Activated CD8-positive, alpha-beta memory T cell treated with anti-CD3 and anti-CD28 coated beads, Interleukin-2, amount 10 ng/mL, durations not matched to agents 7 days and 5 days (primary cell): ENCODE measurements at places on chromosomes 12 and 14.

- no peak for DNase-seq
- H3K27me3 ChIP-seq, result no peaks in the 10 kb centered on the region
- H3K4me3 ChIP-seq, result no peak overlapping the region
- H3K4me1 ChIP-seq, result peaks cover 2% of the 10 kb centered on the region
- no peaks in the 10 kb centered on the region for H3K36me3 ChIP-seq
- H3K27ac ChIP-seq, result no peak overlapping the region
Observed at GRCh38 chr12:64170024-64170423, 52.1 kb downstream of the KICS2 start.

GRCh38 chr12:117097159-117097558, 2.1 kb downstream of the TESC start:
- H3K4me1 ChIP-seq, result peaks cover 27% of the 10 kb centered on the region
- peaks cover 20% of the 10 kb centered on the region for H3K27me3 ChIP-seq
- no peak for DNase-seq
- peaks cover 1% of the 10 kb centered on the region for H3K36me3 ChIP-seq

- peaks cover 5% of the 10 kb centered on the region for H3K36me3 ChIP-seq
- H3K4me1 ChIP-seq, result peaks cover 3% of the 10 kb centered on the region
- no peaks in the 10 kb centered on the region for H3K27me3 ChIP-seq
- no peak overlapping the region for H3K27ac ChIP-seq
- H3K4me3 ChIP-seq, result no peak overlapping the region
- no peak for DNase-seq
Observed at GRCh38 chr12:92546635-92547348, 156.0 kb upstream of the PLEKHG7 start.

DNA sequence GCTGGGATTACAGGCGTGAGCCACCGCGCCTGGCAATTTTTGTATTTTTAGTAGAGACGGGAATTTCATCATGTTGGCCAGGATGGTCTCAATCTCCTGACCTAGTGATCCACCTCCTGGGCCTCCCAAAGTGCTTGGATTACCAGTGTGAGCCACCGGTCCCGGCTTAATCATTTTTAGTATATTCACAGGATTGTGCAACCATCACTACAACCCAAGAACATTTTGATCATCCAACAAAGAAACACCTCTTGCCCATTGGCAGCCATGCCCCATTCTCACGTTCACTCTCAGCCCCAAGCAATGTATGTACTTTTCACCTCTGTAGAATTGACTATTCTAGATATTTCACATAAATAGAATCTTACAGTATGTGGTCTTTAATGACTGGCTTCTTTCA, 19.9 kb downstream of the SP1 start:
- H3K27me3 ChIP-seq, result no peaks in the 10 kb centered on the region
- H3K4me3 ChIP-seq, result no peak overlapping the region
- DNase-seq, result no peak
- no peak overlapping the region for H3K27ac ChIP-seq

DNA sequence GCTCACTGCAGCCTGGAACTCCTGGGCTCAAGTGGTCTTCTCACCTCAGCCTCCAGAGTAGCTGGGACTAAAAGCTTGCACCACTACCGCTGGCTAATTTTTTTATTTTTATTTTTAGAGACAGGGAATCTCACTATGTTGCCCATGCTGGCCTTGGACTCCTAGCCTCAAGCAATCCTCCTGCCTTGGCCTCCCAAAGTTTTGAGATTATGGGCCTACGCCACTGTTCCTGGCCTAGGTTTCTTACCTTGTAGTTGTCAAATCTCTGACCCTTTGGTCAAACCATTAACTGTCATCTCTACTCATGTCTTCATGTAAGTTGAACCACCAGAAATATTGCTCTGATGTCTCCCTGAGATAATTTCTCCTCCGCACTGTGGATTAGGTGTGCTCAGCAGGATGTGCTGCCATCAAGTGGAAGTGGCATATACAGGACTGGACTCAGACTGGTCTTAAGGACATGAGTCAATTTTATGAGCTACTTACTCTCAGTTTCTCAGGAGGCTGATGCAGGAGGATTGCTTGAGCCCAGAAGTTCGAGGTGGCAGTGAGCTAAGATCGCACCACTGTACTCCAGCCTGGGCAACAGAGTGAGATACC, 28.5 kb downstream of the ACTR6 start:
- no peaks in the 10 kb centered on the region for H3K27me3 ChIP-seq
- no peak overlapping the region for H3K27ac ChIP-seq
- no peak for DNase-seq
- H3K4me3 ChIP-seq, result no peak overlapping the region

DNA sequence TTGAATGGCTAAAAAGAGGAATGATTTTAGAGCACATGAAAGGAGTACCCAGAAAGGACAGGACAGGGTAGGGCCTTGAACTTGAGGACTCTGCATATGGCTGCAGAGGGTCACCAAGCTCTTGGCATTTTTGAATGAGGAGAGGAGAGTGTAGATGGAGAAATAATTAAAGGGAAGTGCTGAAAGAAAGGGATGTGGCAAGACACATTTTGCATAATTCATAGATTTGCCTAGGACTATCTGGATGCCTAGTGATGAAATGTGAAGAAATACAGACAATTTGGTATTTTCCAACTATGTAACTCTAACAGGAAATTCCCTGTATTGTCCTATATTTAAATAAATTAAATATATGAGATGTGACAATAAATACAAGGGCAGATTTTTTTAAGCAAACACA, 27.5 kb upstream of the MDM1 start:
- H3K36me3 ChIP-seq, result peaks cover 2% of the 10 kb centered on the region
- no peak overlapping the region for H3K27ac ChIP-seq
- no peak overlapping the region for H3K4me3 ChIP-seq
- H3K27me3 ChIP-seq, result no peaks in the 10 kb centered on the region

DNA sequence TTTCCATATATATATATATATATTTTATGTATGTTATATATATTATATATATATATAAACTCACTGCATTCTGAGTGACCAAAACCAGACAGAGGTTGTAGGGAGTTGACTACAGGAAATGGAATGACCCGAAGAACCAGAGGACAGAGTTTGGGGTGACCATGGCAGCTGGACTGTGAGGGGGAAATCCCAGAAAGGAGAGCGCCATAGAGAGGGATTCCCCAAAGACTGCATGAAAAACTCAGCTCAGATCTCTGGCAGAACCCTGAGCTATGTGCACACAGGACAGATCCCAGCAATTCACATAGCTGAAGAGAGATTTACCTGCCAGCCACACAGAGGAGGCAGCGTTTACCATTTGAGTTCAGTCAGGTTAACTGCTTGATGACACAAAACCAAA, 19.7 kb upstream of the INF2 start:
- H3K4me1 ChIP-seq, result peaks cover 23% of the 10 kb centered on the region
- no peak for DNase-seq
- no peak overlapping the region for H3K27ac ChIP-seq
- H3K27me3 ChIP-seq, result peaks cover 28% of the 10 kb centered on the region
- H3K4me3 ChIP-seq, result no peak overlapping the region

DNA sequence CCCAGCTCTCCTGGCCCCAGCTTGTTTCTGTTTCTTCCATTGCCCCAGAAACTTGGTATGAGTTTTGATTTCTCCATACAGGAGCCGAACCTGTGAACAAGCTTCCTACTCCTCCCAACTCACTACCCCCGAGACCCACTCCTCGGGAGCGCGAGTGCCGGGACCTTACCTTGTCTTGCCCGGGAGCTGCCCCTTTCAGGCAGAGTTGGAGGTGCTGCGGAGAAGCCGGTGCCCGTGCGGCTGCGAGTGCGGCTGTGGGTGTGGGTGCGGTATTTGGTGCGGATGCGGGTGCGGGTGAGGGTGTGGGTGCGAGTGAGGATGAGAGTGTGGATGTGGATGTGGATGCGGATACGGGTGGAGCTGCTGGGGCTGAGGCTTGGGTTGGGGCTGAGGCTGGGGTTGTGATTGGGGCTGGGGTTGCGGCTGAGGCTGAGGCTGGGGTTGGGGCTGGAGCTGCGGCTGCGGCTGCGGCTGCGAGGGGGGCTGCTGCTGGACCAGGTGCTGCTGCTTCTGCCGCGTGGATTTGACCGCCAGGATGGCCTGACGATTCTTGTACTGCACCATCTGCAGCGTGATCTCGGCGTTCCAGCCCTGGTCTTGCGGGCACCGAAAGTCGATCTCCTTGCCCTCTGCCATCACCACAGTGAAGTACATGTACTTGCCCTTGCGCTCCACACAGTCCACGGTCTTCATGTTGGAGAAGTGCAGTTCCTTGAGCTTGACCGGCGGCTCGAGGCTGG, 1.1 kb downstream of the PHLDA1 start:
- peak overlapping the region; percentile 97 for H3K27ac ChIP-seq
- peak; percentile 78 for DNase-seq
- peaks cover 47% of the 10 kb centered on the region for H3K36me3 ChIP-seq
- H3K4me1 ChIP-seq, result peaks cover 63% of the 10 kb centered on the region

- no peak for DNase-seq
- H3K27me3 ChIP-seq, result no peaks in the 10 kb centered on the region
- H3K36me3 ChIP-seq, result peaks cover 1% of the 10 kb centered on the region
- H3K27ac ChIP-seq, result peak overlapping the region; percentile 78
- no peak overlapping the region for H3K4me3 ChIP-seq
Observed at GRCh38 chr14:91889477-91890211, 22.3 kb upstream of the TC2N start.

DNA sequence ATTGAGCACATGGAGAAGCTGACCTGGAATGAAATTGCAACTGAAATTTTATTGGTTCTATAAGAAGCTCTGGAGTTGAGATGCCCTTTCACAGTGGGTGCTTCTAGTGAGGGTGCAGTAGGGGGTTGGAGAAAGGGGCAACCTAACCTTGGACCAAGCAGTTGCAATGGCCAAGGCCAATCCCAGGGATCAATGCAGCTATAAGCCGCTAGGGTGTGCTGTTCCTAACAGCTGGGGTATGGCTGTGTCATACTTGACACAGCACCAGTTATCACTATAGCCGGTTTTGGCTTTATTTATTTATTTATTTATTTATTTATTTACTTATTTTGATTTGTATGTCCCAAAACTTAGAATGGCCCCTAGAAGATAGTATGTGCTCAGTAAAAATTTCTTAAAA, 505.9 kb downstream of the FLRT2 start:
- no peaks in the 10 kb centered on the region for H3K4me1 ChIP-seq
- no peaks in the 10 kb centered on the region for H3K27me3 ChIP-seq

GRCh38 chr12:95851606-95852005, 7.1 kb upstream of the SNRPF start:
- H3K36me3 ChIP-seq, result no peaks in the 10 kb centered on the region
- no peak overlapping the region for H3K27ac ChIP-seq
- H3K4me3 ChIP-seq, result no peak overlapping the region
- peaks cover 14% of the 10 kb centered on the region for H3K4me1 ChIP-seq

DNA sequence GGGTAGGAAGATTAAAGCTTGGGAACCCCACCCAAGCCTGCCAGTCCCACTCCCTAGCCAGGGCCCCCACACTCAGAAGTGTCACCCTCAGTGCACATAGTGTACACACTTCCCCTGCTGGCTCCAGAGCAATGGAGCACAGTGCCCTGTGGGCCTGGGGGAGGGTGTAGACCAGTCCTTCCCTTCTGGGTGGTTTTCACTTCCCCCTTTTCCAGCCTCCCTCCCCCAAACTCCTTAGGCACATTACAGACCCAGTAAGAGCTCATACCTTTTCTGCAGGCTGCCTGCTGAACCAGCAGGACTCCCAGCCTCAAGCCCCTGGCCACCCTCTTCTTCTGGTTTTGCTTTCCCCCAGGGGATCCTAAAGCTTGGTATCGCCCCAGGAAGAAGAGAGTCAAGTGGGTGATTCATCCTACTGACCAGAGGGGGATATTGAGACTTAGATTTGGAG, at the start of gene ZNF385A:
ZNF385A (minus strand) TSS at position 143 of the 451 bp plus-strand sequence. CDS start 219 bp downstream, outside the sequence.
- H3K4me3 ChIP-seq, result no peak within 1 kb of the TSS
- no peak within 1 kb of the TSS for H3K27ac ChIP-seq
- no peaks in the 10 kb centered on the region for H3K27me3 ChIP-seq
- DNase-seq, result no peak

DNA sequence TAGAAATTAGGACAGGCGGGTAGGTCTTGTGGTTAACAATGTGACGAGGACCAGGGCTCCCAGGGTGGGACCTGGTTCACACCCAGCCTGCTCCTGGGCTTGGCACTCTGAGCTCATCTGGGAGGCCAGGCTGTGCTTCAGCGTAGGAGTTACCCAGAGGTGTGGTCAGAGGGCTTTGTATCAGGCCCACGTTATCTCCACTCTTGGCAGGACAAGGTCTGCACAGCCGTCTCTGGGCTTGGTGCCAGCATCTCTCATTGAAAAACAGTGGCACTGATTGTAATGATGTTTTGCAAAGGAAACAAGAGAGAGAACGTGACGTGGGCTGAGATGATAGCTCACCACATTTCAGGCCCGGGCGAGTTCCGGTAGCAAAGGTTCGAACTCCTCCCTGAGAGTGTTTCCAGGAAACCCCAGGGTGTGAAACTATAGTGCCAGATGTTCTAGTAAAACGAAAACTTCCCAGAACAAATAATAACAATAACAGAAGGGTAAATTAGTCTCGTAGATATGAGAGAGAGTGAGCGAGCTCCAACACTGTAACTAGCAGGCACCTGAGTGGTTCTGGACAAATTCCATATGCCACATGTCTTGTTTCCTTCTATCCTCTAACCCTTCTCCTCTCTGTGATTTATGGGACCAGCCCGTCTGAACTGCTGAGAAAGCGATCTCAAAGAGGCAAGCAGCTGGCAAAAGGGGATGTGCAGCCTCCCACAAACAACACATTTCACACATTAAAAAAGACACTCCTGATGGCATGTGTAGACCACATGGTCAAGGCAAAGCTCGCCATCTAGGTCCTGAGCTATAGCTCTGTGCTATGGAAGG, 227.3 kb downstream of the KTN1 start:
- H3K36me3 ChIP-seq, result peaks cover 15% of the 10 kb centered on the region
- peaks cover 45% of the 10 kb centered on the region for H3K4me1 ChIP-seq
- peak overlapping the region; percentile 83 for H3K27ac ChIP-seq
- no peaks in the 10 kb centered on the region for H3K27me3 ChIP-seq
- H3K4me3 ChIP-seq, result no peak overlapping the region
- peak; percentile 82 for DNase-seq

GRCh38 chr12:4056910-4057845, 184.0 kb upstream of the PARP11 start:
- H3K36me3 ChIP-seq, result peaks cover 2% of the 10 kb centered on the region
- H3K27me3 ChIP-seq, result peaks cover 3% of the 10 kb centered on the region
- no peak for DNase-seq
- H3K27ac ChIP-seq, result no peak overlapping the region
- H3K4me3 ChIP-seq, result no peak overlapping the region
- peaks cover 13% of the 10 kb centered on the region for H3K4me1 ChIP-seq

DNA sequence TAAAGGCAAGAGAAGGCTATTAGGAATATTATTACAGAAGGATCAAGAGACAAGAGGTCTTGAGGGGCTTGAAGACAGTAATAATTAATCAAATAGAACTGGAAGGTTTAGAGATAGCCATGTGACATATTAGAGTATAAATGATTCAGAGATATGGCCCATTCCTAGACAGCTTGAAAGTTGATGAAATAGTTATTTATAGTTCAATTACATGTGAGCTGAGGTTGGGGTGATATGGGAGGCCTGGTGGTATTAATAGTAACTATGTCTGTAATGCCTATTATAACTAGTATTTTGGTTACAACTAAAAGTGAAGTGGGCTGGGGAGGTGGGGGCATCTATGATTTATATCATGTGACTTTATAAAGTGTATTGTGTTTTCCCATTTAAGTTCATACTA, 14.1 kb upstream of the MIS18BP1 start:
- DNase-seq, result no peak
- peaks cover 10% of the 10 kb centered on the region for H3K27me3 ChIP-seq
- no peaks in the 10 kb centered on the region for H3K36me3 ChIP-seq
- H3K4me3 ChIP-seq, result no peak overlapping the region
- H3K4me1 ChIP-seq, result peaks cover 4% of the 10 kb centered on the region
